Stimulated activated CD4-positive, alpha-beta T cell treated with anti-CD3 and anti-CD28 coated beads, Interleukin-1b, Interleukin-23, amount 100 ng/mL, for 1 hour (primary cell): ENCODE measurements at places on chromosomes 1 and 21.

DNA sequence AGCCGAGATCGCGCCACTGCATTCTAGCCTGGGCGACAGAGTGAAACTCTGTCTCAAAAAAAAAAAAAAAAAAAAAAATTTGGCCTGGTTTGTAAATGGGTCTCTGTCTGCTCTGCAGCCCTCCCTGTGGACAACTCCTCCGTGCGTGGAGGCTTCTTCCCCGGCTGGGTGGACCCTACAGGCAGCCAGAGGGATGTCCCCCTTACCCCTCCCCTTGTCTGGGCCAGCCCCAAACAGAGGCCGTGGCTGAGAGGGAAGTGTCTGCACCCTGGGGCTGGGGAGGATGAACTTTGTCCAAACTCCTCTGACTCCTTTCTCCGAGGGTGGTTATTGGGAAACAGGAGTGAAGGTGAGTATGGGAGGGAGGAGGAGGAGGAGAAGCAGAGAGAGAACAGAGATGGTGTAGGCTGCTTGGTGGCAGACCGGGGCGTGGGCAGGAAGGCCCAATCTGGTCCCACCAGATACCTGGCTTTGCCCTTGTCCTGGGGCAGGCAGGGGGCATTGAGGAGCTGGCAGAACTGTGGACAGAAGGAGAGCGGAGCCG, 61.3 kb downstream of the UBIAD1 start:
- no peak for DNase-seq

DNA sequence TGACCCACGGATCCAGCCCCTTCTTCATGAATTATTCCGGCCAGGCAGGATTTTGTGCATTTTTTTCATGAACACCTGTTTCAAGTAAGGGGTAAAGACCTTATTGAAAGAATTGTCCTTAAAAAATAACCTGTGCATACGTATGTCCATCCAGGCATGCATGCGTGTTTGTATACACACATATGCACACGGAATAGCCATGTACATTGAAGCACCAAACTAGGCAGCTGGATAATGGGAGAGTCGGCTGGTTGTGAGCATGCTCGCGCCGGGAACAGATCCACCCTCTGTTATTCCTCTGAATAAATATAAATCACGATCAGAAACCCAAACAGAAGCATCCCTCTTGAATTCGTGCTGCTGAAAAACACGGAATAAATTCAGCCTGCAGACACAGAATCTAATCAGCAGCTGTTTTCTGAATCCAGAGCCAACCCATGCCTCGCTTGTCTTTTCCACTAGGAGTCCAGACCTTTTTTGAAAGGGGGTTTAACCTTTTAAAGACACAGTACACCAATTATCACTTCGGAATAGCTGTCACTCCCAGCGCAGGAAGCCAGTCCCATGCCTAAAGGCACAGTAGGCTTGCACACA, at the start of gene HIVEP3:
Gene HIVEP3 (minus strand): TSS at position 473 of the 594 bp plus-strand sequence.
- no peak for DNase-seq

DNA sequence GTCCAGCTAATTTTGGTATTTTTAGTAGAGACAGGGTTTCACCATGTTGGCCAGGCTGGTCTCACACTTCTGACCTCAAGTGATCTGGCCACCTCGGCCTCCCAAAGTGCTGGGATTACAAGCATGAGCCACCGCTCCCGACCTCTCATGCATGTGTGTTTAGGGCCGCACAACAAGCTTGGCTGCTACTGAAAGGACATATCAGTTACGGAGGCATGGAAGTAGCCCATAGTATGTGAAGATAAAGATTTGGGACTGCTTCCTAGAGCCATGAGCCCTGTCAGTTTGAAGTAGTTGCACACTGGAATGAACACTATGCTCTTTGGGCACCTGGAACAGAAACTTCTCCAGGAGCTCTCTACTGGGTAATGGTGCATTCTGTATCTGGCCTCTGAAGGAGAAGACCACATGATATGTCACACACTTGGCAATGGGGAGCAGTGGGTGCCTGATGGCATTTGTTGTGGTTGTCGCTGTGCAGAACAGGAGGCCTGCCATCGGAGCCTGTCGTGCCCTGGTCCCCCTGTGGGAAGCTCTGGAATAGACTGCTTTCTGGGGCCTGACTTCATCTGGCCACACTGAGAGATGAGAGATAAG, 144.7 kb upstream of the KIF26B start:
- no peak for DNase-seq

GRCh38 chr1:64654519-64655341, 90.1 kb upstream of the RAVER2 start:
- DNase-seq = no peak

- DNase-seq = no peak
These were observed 1.5 kb downstream of the KIF1B start for GRCh38 chr1:10211805-10212410.

DNA sequence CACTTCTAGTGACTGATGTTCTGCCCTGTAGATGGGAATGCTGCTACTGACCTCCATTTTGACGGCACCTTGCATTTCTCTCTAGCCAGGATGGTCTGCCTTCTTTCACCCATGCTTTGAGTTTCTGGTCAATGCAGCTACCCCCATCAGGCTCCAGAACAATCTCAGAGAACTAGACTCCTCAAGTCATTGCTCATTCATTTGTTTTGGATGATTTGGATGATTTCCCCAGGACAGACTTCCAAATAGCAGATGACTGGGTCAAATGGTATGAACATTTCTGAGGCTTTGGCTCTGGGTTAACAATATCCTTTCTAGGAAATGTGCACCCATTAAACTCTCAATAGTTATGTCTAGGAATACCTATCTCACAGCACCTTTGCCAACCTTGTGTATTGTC, 63.9 kb downstream of the CSMD2 start:
- DNase-seq = no peak

DNA sequence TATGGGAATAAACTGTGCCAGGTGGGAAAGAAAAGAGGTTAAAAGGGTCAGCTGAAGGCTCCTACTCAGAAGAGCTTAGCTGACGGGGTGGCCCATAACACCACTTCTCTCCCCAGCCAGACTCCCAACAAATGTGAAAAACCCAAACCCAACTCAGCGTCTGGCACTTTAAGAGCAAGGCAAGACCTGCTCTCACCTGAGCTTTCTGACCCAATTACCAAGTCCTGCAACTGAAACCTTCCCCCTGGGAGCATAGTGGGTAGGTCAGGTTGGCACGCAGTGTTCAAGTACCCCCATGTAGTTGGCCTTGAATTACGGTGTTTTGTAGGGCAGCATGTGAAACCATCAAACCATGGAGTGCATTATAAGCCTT, 3.2 kb downstream of the IRF6 start:
- DNase-seq = no peak

DNA sequence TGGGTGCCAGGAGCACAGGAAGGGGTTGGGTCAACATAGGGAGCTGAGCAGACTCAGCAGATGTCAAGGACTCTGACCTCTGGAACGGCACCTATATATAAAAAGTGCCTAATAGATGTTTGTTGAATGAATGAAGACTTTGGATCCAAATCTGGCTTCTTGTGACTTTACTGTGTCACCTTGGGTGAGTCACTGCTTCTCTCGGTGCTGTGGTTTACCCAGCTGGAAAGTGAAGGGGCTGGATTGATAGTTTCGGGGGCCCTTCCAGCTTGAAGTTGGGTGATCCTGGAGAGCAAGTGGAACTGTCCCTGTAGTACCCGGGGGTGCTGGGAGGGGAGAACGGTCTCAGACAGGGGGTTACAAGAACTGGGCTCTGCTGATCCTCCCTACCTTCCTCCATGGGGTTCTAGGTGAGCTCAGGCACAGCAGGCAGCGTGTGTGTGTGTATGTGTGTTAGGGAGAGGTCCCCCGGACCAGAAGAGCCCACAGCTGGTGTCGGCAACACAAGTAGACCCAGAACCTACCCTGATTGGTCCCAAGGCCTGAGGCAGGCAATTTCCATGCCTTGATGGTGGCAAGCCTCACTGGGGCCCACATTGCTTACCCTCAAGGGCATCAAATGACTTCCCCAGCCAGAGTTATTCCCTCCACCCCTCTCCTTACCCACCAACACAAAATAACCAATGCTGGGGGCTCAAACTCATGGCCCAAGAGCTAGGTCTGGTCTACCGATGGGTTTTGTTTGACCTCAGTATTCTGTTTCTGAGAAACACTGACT, 5.5 kb upstream of the PADI1 start:
- no peak for DNase-seq

GRCh38 chr1:60679524-60680375, 402.6 kb upstream of the NFIA start:
- no peak for DNase-seq

DNA sequence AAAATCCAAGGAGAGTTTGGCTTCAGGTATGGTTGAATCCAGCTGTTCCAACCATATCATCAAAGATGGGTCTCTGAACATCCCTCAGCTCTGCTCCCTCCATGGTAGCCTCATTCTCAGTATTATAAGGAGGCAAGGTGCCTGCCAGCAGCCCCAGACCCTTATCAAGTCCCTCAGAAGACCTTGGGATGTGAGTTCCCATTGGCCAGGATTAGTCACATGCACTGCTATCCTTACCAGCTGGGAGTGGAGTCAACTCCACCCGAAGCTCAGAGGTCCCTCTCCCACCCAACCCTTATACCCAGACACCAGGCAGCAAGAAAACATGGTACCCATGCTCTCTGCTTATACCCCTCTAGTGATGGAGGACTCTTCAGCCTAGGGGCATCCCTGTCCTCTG, 153.7 kb upstream of the ZBTB40 start:
- DNase-seq = no peak

- no peak for DNase-seq
These were observed 90.0 kb downstream of the PAPPA2 start for GRCh38 chr1:176552999-176553398.

DNA sequence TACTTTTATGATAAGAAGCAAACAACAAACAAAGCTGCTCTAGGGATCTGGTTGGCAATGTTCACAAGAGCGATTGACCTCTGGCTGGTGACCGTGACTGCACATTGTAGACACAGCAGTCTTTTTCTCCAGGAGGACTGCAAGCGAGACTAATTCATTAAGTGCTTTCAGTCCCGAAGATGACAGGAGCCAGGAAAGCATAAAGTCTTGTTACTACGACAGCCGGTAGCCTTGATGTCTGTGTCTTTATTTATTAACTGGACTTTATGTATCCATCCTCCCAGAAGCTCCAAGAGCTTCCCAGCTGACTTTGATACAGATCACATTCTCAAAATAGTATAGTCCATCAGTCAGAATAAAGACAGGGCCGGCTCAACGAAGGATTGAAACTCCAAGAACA, 18.2 kb downstream of the FAM163A start:
- DNase-seq = no peak

DNA sequence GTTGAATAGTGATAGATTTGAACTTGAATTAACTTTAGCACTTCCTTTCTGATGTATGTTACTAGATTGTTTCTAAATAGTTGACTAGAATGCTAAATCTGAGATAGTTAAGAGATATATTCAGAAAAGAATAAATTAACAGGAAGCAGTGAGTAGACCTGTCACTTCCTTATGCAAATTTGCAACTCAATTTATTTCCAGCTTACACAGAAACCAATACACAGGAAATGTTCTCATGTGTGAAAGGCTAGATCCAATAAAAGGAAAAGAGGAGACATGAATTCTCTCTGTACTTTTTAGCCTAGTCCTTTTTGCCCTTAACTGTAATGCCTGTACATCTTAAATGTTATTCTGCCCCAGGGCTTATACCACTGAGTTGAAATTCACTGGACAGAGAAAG, 522.3 kb downstream of the COL11A1 start:
- DNase-seq = no peak

DNA sequence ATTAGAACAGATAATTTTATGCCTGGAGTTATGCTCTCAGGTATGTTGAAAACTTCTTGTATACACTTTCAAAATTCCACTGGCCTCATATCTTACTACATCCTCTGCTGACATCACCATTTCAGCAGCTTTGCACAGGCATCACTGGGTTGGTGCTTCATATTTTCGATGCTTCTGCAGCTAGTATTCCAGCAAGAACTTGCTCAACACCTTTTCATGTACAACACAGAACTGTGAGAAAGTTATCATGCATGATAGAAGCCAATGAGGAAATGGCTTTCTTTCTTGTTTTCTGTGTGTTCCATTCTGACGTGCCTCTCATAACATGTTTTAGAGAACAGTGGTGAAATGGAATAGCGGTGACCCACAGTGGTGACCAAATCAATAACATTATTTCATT, 5.1 kb upstream of the GBP5 start:
- DNase-seq = no peak
